ENCODE measurements at places on chromosomes 7 and 10.
A peak's percentile ranks its signal among the peaks of the same experiment; 100 is the strongest.

DNA sequence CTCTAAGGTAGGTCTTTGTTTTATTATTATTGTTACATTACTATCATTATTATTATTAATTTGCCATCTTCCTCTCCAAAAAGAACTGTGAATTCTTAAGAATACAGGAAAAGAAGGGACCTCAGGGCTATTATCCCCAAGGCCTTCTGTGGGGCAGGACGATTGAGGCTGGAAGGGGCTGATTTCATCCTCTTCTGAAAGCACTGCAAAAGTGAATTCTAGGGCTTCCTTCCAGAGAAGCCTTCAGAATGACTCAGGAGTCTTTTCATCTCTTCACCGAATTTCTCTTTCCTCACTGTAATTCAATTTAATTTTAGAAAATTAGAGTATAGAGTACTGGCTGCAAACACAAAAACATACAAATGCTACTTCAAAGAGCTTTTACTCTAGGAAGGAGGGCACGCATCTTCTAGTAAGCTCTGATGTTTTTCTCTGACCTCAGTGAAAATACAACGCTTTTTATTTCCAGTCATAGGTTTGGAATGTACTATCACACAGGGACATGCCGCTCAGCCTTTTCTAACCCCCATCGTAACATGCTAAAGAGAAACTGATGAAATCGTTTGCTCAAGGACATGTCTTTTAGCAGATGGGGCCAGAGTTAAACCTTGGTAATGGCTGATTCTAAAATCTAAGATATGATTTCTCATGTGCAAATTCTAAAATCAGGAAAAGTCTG, 280.2 kb upstream of the PITRM1 start:
- DNase-seq: peak; percentile 94

DNA sequence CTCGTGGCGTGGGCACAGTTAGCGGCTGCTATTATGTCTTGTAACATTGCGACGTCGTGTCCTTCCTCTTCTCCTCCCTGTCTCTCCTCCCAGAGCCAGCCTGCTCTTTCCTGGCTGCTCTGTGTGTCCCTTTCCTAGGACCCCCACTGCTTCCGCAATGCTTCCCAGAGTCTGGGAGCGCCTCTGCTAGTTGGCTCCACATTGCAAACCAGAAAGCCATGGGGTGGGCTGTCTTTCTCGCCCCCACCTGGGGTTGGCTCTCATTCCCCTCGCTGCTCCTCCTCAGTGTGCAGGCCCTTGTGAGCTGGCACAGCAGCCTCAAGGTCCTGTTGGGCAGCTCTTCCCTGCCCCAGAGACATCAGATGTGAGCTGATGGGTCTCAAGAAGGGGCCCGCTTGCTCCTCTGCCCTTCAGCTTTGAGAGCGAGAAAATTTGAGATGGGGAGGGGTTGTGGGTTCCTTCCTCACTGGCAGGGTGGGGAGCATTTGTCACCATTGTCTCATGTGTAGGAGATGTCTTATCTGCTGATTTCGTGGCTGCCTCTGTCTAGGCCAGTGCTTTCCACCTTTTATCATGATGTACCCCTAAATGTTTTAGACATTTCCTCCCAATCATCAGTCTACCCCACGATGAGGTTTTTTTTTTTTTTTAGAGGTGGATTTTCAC, 3.3 kb downstream of the ADAMTS14 start:
- no peak for DNase-seq

DNA sequence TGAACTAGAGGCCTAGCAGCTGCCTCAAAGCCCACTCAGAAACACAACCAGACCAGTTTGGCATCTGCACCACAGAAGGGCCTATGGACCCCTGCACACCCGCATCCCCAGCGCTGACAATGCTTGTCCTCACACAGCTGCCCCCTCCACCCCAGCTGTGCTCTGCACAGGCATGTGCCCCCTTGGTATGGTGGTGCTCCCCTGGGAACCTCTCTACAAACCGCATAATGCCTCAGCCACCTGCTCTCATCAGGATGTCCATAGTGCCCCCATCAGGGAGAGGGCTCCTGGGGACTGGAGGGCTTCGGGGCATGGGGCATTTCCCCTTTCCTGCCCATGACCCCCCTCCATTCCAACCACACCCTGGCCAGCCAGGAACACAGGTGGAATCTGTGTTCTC, 347.5 kb downstream of the GRID1 start:
- DNase-seq: no peak

DNA sequence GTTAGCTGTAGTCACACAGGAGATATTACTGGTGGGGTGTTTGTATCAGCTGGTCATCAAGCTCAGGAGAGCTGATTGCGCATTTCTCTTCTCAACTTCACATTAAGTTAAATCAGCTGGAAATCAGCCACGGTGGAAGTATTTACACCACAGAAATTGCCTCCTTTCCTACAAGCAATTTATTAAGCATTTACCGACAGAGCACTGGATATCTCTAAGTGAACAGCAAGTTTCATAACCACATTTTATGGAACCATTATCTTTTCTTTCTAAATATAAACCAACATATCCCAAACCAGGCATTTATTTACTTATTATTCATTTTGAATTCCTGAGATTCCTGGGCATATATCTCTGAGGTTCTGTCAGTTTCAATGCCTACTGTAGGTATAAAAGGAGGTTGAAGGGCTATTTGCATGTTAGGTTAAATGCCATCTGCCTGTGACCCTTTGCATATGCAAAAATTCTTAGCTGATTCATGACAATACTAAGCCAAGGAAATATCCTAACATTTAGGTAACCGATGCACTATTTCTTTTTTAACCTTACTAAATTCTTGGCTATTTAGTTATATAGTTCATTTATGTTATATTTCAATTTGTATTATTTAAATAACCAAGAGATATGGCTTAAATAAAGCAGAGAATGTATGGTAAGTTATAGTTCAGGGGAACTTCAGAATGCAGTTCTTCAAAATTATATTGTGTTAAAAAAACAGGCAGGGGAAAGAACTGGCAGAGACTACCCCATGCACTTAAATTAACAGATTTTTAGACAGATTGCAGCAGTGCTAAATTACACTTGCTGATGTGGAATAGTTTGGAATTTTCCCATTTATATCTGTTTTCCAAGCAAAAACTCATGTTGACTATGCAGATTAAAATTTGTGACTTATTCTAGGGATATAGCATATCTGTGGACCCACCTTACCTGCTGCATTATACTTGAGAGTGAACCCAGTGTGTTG, 56.8 kb downstream of the DYNC1I1 start:
- no peak for DNase-seq

DNA sequence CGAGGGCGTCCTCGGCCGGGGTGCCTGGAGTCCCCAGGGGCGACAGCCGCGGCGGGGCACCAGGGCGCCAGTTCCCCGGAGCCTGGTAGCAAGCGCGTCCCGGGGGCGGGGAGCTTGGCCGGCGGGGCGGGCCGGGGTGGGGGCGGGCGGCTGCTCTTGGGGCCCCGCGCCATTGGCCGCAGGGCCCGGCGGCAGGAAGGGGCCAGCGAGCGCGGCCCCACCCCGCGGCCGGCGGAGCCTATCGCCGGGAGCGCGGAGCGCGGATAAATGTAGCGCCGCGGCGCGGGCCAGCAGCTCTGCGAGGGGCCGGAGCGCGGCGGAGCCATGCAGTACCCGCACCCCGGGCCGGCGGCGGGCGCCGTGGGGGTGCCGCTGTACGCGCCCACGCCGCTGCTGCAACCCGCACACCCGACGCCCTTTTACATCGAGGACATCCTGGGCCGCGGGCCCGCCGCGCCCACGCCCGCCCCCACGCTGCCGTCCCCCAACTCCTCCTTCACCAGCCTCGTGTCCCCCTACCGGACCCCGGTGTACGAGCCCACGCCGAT, at the start of gene HHEX:
Gene HHEX (plus strand): TSS at position 293 of the 548 bp plus-strand sequence. CDS start 32 bp downstream, at position 325.
- peak; percentile 34 for DNase-seq

DNA sequence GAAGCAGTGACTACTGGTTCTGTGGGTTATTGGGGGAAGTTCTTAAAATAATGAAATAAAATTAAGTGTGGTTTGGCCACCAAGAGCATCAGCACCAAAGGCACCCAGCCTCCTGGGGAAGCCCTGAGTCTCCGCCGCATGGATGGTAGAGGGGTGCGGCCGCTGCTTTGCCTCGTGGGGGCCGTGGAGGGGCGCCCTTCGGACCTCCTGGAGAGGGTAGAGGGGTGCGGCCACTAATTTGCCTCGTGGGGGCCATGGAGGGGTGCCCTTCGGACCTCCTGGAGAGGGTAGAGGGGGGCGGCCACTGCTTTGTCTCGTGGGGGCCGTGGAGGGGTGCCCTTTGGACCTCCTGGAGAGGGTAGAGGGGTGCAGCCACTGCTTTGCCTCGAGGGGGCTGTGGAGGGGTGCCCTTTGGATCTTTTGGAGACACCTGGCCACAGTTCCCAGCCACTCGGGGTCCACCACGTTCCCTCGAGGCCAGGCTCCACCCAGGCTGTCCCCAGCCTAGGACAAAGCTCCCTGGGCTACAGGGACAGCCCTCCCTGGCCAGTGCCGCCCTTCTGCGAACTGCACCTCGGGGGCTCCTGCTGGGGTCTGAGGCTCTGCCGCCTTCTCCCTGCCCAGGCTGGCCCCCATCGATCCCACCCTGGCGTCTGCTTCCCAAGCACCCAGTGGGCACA, 535.1 kb downstream of the PTPRN2 start:
- no peak for DNase-seq

- no peak for DNase-seq
These were observed 17.7 kb upstream of the SEPHS1 start for GRCh38 chr10:13365831-13366230.

DNA sequence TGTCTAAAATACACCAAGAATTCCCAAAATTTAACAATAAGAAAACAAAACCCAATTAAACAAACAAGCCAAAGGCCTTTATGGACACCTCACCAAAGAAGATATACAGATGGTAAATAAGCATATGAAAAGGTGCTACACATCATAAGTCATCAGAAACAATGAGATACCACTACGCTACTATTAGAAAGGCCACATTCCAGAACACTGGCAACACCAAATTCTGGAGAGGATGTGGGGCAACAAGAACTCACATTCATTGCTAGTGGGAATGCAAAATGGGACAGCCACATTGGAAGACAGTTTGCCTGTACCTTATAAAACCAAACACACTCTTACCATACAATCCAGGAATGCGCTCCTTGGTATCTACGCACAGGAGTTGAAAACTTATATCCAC, 291.4 kb downstream of the TNS3 start:
- DNase-seq: no peak

DNA sequence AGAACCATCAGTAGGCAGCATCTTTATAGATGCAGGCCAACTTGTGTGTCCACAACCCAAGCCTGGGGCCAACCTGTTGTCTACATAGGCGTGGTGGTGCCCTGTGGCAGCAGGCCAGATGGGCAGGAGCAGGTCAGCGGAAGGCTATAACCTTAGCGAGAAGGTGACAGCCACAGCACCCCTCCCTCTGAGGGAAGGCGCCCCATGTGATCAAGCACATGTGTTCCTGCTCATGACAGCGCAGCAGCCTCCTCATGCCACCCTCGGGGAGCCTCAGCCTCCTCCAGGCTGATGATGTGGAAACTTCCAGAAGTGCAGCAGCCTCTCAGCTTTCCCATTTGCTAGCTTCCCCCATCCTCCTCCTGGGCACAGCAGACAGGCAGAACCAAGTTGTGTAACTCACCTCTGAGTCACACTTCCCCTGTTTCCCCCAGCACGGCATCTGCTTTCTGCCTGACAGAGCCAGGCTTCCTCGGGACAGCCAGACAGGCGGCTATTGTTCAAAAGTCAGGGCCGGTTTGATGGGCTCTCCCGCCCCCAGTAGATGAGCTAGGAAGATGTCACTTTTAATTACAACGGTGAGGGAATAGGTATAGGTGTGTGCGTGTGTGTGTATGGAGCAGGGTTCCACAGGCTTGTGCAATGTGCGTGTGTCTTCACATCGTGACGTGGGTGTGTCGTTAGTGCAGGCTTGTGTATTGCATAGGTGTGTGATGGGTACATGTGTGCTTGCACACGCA, 312.0 kb upstream of the ZMIZ1 start:
- peak; percentile 98 for DNase-seq

Measured in AG10803 (cell line).